ENCODE measurements at places on chromosomes 7 and 10.

DNA sequence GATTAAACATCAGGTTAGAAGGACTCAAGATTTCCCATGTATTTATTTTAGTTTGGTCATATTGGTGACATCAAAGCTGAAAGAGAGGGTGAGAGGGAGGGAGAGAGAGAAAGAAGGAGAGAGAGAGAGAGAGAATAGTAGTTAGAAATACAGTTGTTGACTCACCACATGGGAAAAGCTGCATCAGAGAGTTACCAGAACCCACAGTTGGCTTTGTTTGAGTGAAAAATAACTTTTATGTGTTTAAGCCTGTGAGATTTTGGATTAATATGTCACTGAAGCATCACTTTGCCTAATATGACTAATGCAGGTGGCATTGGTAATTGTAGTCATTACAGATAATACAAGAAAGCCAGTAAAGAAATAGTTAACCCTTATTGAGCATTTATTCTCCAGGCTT is 303.9 kb downstream of the REEP3 start:
- no peak for DNase-seq

- DNase-seq, result peak; percentile 53
Measured at GRCh38 chr7:2104716-2105115, 128.0 kb downstream of the MAD1L1 start.

DNA sequence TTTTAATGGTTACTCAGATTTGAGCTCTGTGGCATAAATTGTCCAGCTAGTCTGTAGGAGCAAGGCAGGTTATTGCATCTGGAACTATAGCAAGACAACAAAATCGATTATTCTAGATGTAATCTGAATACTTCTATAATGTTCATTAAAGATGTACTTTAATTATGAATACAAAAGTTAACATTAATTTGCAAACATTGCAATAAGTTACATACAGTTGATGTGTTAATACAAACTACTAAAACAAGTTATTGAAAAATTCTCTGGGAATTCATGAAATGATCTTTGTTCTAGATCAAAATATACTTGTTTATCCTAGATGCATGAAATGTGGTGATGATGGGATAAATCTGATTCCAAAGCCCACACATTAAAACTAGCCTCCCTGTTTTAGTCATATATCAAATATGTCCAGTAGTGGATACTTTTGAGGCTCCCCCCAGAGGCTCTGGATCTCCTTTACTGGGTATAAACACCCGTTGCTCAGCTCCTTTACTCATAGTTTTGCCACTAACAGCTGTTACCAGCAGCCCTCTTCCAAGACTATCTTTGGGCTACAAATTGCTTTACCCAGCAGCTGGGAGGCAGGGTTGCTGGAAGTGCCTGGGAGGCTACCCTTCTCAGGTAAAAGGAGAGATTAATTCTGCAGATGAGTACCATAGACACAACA is 78.1 kb downstream of the ARL4A start:
- no peak for DNase-seq

DNA sequence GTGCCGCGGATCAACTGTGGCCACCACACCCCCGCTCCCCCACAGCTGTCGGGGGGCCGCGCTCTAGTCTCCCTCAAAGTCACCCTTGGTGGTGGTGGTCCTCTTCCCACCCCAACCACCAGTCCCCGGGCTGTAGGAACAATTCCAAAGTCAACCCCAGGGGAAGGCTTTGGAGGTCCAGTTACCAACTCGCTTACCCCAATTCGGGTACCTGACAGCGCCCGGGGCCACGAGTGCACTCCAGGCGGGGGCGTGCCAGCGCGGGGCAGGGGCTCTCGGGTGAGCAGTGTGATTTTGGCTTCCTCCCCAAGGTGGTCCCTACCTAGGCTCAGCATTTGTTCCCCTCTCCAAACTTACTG is 584 bp upstream of the ZMIZ1 start:
- peak; percentile 77 for DNase-seq

GRCh38 chr7:107394276-107394675 is 75.6 kb upstream of the GPR22 start:
- no peak for DNase-seq

GRCh38 chr10:29191674-29192073 is 97.2 kb upstream of the LYZL1 start:
- DNase-seq, result no peak

GRCh38 chr7:2511769-2512168 is 7.8 kb upstream of the LFNG start:
- DNase-seq, result no peak

DNA sequence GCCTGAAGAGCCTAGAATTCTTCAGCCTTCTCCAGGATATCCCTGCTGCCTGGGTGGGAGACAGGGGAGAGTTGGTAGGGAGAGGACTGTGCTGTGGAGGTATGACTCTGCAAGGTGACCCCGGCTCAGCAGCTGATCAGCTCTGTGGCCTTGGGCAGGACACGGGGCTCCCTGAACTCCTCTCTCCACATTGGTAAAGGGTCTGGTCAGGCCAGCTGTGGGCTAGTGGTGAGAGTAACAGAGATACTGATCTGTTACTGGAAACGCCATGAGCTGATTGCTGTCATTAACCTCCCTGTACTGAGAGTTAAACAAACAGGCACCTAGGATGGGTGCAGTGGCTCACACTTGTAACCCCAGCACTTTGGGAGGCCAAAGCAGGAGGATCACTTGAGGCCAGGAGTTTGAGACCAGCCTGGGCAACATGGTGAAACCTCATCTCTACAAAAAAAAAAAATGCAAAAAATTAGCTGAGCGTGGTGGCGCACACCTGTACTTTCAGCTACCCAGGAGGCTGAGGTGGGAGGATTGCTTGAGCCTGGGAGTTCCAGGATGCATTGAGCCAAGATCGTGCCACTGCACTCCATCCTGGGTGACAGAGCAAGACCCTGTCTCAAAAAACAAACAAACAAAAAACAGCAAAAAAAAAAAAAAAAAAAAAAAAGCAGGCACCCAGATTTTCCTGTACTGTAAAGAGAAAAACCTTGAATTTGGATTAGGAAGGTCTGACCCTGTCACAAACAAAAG is 151.5 kb downstream of the CUX1 start:
- DNase-seq, result no peak

DNA sequence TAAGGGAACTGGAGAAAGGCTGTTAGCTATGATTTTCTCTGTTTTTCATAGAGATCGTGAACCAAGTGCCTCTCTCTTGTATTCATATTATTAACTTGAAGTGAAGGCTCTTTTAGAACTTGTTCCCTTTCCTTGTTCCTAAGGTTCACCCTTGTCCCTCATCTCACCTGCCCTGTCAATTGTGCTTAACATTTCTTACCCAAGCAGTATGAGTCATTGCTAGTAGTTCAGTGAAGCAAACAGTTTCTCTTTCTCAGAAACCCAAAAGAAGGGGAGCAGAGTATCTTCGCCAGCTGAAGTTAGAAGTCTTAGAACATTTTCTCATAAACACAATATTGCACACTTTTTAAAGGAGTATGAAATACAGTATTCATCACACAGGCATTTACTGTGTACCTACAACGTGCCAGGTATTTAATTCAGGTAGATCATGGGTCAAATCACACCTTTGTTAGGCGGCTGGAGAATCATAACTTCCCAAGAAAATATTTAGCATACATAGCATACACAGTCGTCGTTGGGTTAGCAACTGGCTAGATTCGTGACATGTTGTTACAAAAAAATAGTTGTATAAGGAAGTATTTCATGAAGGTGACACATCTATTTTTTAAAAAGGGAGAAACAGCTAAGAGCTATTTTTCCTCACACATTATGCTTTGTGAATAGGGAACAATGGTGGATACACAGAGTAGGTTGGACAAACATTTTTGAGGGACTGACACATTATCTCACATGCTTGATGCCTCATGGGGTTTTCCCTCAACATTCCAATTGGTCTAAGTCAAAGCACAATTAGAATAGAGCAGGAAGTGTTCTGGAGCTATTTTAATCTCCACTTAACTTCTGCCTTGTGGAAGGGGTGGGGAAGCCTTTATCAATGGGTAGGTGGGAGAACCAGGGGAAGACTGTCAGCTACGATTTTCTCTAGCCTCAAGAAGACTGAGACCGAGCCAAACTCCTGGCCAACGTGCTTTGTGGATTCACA is 13.2 kb downstream of the HDAC9 start:
- no peak for DNase-seq

- DNase-seq, result no peak
Measured at GRCh38 chr10:123885406-123886170, 6.0 kb downstream of the CPXM2 start.

DNA sequence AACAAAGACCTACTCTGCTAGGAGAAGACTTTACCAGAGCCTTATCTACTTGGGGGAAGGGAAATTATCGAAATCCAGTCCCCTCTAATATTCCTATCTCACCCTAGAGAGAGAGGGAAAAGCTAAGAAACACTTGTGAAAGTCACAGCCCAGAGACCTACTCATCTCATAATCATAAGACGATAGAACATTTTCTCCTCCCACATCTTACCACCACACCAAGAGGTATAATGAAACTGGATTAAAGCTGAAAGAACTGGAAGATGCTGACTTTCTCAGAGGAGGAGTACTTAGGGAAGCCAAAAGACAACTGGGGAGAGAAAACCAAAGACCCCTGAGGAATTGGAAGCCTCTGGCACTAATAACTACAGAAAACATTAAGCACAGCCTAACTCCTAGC is 10.8 kb upstream of the CPA5 start:
- no peak for DNase-seq

DNA sequence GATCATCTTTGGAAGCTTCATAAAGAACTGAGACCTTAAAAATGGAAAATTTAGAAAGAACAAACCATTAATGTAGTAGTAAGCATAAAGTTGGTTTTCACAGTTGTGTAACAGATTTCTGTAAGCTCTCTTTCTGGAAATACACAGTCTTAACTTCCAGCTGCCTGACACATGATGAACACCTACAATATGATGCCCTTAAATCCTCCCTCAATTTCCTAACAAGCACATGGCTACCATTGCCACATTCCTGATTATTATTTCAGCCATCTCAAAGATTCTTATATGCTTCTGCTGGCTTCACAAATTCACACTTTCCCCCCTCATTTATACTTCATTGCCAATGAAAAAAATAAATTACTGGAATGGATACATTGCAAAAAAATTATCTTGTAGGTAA is 49.4 kb downstream of the PLXDC2 start:
- no peak for DNase-seq

DNA sequence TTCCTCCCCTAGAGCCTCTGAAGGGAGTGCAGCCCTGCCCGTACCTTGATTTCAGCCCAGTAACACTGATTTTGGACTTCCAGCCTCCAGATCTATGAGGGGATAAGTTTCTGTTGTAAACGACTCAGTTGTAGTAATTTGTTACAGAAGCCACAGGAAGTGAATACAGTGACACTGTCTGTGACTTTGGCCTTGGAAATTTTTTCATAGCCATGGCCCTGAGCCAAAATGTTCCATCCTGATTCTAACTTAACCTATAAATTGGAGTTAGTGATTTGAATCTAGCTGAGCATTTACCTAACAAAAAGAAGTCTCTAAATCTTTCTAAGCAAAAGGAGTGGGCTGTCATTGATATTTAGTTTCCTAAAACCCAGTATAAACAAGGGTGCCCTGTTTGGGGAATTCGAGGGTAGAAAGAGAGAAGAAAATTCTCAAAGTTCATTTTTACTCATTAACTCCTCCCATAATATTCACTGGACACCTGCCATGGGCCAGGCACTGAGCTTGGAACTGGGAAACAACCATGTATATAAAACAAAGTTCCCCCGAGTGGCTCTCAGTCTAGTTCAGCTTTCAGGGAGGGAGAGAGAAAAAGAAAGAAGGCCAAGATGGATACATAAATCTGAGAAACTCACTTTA is 162.3 kb downstream of the SKIDA1 start:
- DNase-seq, result no peak

- no peak for DNase-seq
Measured at GRCh38 chr7:143811-144453, 48.4 kb upstream of the FAM20C start.

DNA sequence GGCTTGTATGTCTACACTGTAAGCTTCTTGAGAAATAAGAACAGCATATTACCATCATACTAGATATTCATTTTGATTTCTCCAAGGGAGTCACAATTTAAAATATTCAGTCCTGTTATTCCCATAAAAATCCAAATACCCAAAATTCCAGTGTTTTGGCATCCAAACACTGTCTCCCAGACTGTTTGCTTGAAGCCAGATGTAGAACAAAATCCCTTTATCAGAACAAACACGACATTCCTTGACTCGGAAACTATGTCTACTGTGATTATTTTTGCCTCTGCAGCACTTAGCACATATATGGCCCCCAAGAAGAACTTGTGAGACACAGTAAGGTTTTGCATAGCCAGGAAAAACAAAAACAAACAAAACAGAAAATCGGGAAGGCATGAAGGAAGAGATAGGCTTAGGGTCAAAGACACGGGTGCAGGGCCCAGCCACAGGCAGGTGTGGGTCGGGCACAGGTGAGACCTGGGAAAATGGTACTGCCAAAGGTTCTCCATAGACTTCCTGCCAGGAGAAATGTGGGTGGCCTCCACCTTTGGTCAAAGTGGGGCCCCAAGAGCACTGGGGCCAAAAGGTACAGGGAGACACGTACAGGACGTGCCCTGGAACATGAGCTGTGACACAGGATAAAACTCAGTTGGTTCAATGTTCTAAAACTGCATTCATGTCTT is 36.5 kb downstream of the CPXM2 start:
- peak; percentile 33 for DNase-seq

DNA sequence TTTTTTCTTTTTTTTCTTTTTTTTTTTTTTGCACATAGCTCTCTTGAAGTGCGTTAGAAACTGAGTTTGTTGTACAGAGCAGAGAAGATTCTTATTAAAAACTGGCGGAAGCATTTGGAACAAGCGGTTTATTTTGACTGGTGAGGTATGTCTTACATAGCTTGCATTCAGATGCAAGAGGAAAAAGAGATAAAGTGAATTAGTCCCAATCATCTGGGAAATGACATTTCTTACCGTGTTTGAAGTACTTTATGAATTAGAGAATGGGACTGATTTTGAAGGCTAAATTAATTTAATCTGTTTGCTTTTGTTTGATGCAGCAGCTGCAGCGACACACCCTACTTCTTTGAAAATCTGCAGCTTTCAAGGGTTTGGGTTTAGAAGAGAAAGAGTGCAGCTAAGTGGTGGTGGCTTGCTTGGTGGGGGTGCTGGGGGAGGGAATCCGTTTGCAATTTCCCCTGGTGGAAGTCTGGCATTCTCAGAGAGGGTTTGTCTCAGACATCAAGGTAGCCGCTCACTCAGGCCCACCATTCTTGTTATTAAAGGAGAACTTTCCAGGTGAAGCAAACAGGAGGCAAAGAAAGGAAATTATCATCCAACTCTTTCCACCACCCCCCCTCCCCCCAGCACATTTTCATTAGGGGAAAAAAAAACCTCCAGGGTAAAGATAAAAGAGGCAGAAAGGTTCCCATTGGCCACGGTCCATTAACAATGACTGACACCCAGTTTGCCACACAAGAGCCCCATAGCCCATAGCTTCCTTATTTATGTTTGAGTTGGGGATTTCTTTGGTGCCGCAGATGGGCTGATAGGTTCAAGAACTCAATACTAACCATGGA is 231.7 kb downstream of the SKIDA1 start:
- peak; percentile 61 for DNase-seq

DNA sequence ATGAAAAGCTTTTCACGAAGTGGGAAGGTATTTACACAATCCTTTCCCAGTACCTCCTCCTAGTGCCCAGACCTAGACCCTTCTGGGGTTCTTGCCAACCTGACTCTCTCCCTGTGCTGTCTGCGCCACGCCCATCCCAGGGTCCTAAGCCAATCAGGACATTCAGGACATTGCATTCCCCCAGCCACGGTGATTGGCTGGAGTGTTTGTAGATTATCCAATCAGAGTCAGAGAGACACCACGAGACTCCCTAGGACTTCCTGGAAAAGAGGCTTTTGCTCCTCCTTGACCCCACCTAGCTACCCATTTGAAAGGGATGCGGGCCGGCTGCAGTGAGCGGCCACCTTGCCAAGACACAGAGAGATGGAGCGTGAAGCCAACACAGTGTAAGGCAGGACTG is 3.5 kb upstream of the GDF2 start:
- DNase-seq, result no peak
